ENCODE measurements at places on chromosomes 13 and 19.

- no peak for DNase-seq
Observed at GRCh38 chr13:26653310-26653709, 95.8 kb downstream of the WASF3 start.

DNA sequence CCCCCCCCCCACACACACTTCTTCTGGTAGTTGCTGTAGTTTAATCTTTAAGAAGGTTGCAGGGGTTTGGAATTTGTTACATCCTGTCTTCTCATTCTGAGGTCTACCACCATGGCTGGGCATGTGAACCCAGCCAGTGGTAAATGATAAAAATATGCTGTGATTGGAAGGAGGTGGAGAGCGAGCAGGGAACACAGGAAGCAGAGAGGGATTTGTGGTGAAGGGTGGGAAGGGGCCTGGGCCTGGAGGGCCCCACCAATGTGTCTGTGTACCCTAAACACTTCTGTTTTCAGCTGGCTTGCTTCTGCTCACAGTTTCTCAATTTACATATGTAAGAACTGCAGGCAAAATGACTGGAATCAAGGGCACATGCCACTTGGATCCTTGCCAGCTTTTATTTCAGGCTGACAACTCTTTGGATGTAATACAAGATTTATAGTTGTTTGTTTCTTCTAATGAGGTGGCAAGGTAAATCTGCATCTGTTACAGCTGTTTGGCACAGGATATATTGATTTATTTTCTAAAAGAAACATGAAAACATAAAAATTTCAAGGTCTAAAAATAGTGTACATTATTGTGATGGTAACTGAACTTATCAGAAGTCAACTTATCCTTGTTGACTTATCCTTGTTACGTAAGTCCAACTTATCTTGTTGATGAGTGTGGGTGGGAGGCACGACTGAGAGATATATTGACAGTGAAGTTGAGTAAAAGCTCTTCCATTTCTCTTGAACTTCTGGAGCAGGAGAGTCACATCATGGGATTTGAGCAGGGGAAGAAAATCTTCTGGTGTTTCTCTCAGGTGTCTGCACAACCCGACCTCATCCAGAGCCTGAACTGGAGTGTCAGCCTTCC, 313.2 kb downstream of the SHISA2 start:
- DNase-seq: peak; percentile 64

DNA sequence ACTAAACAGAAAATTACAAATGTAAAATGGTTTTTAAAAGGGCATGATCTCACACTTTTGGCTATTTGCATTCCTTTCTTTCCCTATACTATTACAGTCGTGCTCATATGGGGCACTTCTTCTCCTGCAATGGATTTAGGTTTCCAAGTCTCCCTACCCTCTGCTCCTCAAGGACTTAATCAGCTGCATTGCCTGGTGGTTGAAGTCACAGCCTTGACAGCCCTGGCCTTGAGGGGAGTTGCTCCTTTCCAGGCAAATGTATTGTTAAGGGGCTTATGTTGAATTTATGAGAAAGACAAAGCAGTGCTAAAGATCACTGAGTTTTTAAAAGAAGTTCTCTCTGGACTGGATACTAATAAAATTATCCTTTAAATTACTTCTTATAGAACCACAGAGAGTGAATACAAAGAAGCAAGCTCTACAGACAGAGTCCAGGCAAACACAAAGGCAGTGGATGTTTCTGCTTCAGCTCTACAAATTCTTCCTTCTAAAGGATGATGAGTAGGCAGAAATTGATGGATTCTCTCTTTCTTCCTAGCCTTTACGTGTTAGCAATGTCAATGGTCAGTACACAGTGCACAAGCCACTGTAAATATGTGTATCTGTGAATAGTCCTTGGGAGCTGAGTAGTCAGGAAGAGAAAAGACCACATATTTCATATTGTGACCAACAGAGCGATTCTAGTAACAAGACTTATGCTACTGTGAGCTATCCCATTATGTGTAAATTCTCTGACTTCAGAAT, 390.9 kb downstream of the TBC1D4 start:
- no peak for DNase-seq

DNA sequence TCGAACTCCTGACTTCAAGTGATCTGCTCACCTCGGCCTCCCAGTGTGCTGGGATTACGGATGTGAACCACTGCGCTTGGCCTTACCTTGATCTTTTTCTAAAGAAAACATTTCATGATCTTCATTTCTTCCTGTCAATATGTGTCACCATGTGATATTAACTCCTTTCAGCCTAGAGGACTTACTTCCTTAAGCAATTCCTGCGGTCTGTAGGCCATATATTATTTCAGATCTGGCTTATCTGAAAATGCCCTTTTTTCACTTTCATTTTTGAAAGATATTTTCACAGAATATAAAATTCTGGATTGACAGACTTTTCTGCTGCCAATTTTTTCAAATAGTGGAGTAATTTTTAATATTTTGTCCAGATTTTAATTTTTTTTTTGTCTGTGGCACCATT, 2.0 kb upstream of the GPR32 start:
- DNase-seq: no peak

- no peak for DNase-seq
Observed at GRCh38 chr19:35608251-35608650, 4.3 kb upstream of the HAUS5 start.

GRCh38 chr13:40103864-40104263, 448.4 kb downstream of the COG6 start:
- DNase-seq: no peak
